Body of pancreas (tissue), 4 donors: ENCODE measurements at places on chromosomes 6 and 20. TPM values are rescaled to one million over a fixed set of nuclear protein-coding genes. Genes with fewer than 3 reads are reported as not detected.

DNA sequence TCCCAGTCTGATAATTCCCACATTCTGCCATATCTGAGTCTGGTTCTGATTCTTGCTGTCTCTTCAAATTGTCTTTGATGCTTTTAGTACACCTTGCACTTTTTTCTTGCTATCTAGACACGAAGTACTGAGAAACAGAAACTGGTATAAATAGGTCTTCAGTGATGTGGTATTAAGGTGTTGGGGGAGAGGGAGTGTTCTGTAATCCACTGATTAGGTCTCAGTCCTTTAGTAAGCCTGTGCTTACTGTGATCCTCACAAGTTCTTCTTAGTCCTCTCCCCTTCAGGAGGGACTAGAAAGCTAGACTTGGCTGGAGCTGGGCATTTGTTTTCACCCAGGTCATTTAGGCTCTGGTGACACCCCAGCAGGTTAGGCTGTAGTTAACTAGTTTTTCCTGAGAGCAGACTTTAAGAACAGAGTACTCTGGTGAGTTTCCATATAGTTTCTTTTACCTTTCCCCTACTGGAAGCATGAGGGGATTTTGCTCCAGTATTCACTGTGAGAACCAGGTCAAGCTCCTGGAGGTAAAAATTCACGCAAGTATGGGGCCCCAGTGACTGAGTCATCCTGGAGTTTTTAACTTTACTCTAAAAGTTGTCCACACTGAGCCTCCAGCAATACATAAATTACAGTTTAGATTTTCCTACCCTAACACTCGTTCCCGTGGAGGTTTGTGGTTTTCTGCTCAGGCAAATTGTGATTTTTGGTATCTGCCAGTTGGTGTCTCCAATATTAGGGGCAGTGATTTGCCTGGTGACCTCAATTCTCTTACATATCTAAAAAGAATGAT, 154.6 kb downstream of the CDKAL1 start:
- no peak for DNase-seq
- no peak overlapping the region for H3K27ac ChIP-seq
- no peak overlapping the region for H3K4me3 ChIP-seq
- no peaks in the 10 kb centered on the region for H3K27me3 ChIP-seq

DNA sequence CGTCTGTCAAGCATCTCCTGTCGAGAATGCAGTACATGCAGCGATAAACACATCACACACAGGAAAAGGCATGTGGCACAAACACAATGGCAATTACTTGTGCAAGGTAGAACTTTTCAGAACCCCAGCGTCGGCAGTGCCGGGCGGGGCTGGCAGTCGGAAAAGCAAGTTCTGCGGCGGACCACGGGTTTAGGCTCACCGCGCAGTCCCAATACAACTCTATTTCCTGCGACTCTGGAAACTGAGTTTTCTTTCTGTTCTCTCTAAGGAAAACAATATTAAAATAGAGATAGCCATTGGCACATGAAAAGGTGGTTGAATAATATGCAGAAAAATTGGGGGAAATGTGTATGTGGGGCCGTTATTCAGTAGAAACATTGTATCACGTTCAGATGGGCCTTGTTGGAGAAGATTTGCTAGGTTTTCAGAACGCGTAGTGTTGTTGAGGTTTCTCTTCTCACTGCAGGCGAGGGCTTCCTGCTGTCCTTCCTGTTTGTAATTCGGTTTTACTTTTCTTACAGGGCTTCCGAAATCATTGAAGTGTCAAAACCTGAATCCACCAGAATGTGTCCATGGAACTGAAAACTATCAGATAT, 369.5 kb downstream of the THBS2 start:
- no peaks in the 10 kb centered on the region for H3K36me3 ChIP-seq
- no peak overlapping the region for H3K4me3 ChIP-seq
- H3K4me1 ChIP-seq = peaks cover 18% of the 10 kb centered on the region
- peaks cover 5% of the 10 kb centered on the region for H3K27me3 ChIP-seq

GRCh38 chr6:14929291-14929690, 316.6 kb upstream of the JARID2 start:
- H3K4me3 ChIP-seq = no peak overlapping the region
- H3K27ac ChIP-seq = no peak overlapping the region
- no peaks in the 10 kb centered on the region for H3K27me3 ChIP-seq
- H3K36me3 ChIP-seq = no peaks in the 10 kb centered on the region

Gene ABHD16B
- total RNA-seq = not detected

GRCh38 chr6:23179994-23180393, 610.6 kb downstream of the HDGFL1 start:
- no peak overlapping the region for H3K4me3 ChIP-seq
- H3K4me1 ChIP-seq = peaks cover 6% of the 10 kb centered on the region
- no peaks in the 10 kb centered on the region for H3K36me3 ChIP-seq
- no peak overlapping the region for H3K27ac ChIP-seq
- no peak for DNase-seq

Gene CLIC1
- total RNA-seq = 68.9 TPM

Gene F13A1
- 27.5 TPM for total RNA-seq

Gene CGA
- total RNA-seq = not detected

GRCh38 chr20:51610761-51611624, 68.5 kb upstream of the NFATC2 start:
- H3K4me3 ChIP-seq = no peak overlapping the region
- DNase-seq = no peak
- no peak overlapping the region for H3K27ac ChIP-seq
- H3K27me3 ChIP-seq = no peaks in the 10 kb centered on the region
- H3K4me1 ChIP-seq = no peaks in the 10 kb centered on the region
- H3K36me3 ChIP-seq = no peaks in the 10 kb centered on the region
